ENCODE measurements at places on chromosomes 2 and 18.
A peak's percentile ranks its signal among the peaks of the same experiment; 100 is the strongest.

DNA sequence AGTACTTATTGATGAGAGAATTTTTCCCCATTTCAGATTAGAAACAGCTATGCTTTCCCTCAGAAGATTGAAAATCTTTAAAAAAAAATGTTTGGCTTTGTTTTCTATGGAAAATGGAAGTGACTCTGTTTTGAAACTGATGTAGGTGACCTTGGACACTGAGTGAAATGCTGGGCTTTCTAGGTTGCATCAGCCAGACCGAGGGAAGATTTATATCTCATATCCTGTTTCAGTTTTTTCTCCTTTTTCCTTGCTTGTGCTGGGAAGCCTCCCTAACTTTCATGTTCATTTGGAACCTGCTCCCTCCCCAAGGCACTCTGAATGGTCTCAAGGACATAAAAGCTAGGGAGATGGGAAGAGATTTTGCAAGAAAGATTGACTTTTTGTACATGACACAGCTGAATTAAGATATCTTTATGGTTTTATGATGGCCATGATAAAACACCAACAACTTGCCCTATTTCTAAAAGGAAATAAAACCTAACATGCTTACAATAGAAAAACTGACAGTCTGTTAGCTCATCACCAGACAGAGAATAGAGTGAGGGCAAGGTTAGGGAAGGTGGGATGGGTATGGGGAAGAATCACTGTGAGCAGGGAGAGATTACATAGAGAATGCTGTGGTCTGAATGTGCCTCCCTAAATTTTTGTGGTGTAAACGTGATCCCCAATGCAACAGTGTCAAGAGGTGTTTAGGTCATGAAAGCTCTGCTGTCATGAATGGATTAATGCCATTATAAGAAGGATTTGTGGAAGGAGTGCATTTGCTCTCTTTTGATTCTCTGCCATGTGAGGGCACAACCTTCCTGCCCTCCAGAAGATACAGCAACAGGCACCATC is 249.7 kb downstream of the TPGS2 start:
- DNase-seq: no peak

GRCh38 chr2:47360927-47361326 is 42.0 kb upstream of the MSH2 start:
- no peak for DNase-seq

- DNase-seq: no peak
These were observed 15.9 kb downstream of the GTF3C3 start for GRCh38 chr2:196783431-196784094.

DNA sequence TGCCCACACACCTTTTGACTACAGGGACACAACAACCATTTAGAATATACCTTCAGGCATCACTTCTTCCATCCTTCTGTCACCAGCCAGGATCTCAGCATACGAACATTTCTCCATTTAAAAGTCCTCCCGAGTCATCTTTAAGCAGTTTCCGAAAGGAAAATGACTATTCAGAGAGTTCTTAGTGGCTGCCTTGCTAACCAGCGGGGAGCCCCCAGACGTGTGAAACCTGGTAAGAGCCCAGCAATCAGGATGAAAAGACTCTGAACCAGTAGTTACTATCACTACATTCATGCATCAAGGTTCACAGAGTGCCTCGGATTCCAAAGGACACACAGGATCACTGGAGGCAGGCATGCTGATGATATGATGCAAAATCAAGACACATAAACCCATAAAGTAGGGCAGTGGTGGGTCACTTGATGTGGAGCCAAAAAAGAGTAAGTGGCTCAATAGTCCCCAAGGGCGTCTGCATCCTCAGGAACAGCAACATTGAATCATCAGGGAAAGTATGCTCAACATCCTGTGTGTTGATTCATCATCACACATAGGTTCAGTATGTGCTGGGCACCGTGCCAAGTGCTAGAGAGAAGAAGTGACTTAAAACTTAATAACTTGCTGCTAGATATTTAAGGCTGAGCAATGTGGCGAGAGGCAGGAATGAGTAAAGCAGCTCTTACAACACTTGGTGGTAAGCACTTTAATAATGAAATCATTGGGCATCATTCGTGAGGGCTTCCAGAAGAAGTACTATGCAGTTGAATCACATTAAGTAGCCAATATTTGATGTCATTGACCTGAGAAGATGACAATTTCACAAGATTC is 4.4 kb downstream of the CCL20 start:
- DNase-seq: peak; percentile 54

DNA sequence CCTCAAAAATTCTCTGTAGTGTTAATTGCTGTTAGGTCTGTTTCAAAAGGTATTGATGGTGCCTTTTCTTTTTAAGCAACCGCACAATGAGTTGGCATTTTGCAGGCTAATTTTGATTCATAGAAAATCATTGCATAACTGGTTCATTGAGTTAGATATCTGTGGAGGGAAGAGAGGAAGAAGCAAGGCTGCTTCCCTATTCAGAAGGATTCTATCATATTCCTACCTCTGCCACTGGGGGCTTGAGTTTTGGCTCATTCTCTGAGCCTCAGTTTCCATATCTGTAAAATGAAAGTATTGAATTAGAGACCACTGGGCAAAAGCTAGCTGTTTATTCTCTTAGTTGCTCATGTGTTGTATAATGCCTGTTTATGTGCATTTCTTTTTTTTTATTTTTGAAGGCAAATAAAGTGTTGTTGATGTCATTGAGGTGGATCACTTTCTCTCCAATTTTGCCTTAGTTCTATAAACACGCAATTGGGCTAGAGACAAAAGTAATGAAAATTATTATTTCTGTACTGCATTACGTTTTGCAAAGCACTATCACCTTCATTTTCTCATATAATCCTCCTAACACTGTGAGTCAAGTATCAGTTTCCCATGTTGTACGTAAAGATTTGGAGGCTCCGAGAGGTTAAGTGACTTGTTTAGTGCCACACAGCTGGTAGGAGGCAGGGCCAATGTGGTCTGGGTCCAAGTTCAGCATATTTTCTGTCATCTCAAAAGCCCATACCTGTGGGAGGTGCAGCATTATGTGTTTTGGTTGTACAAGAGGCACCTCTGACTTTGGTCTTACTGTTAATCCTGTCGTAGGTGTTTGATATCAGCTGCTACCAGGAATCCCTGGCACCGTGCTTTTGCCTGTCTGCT is 5.9 kb downstream of the TRIB2 start:
- DNase-seq: peak; percentile 65

DNA sequence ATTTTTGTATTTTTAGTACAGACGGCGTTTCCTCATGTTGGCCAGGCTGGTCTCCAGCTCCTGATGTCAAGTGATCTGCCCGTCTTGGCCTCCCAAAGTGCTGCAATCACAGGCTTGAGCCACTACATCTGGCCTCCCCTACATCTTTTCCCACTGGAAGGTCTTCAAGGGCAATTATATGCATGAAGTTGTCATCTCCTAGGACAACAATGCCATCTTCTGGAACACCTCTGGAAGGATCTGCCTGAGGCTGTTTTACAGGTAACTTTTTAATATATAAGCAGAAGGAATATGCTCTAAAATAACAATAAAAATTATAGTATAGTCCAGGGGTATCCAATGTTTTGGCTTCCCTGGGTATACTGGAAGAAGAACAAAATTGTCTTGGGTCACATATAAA is 321.4 kb downstream of the AFF3 start:
- DNase-seq: no peak

GRCh38 chr2:8615576-8616281 is 66.1 kb upstream of the ID2 start:
- peak; percentile 96 for DNase-seq

- DNase-seq: no peak
These were observed 117.1 kb downstream of the KLHL29 start for GRCh38 chr2:23502096-23502495.

GRCh38 chr18:72427721-72428120 is 116.4 kb downstream of the CBLN2 start:
- no peak for DNase-seq

DNA sequence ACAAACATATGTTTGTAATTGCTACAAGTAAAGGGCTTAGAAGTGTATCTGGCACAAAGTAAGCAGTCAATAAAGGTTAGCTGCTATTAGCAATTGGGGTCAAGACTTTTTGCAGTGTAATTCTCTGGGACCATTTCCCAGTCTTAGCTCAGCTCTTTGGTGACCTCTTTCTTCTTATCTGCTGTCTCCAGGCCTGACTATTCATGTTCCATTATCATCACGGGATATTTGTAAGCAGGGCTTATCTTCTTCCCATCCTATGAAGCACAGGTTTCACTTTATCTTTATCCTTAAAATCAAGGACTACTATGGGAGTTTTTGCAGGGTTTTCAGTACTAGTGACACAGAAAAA is 131.7 kb downstream of the DOCK10 start:
- DNase-seq: peak; percentile 44

DNA sequence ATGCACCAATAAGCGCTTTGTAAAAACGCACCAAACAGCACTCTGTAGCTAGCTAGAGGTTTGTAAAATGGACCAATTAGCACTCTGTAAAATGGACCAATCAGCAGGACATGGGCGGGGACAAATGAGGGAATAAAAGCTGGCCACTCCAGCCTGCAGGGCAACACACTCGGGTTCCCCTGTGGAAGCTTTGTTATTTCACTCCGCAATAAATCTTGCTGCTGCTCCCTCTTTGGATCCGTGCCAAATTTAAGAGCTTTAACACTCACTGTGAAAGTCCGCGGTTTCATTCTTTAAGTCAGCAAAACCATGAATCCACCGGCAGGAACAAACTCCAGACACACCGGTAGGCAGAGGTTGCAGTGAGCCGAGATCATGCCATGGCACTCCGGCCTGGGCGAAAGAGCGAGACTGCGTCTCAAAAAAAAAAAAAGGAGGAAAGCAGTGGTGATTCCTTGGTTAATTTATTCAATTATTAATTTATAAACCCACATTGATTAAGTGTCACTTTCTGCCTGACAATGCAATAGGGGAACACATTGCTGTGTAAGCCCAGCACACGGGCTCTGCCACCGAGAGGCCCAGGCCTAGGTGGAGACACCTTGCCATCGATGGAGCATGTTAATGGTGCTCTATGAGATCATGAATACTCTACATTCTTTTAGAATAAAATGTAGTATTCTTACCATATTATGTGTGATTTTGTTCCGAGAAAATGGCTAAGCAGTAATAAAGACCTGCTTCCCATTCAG is 687.6 kb upstream of the HS6ST1 start:
- no peak for DNase-seq

DNA sequence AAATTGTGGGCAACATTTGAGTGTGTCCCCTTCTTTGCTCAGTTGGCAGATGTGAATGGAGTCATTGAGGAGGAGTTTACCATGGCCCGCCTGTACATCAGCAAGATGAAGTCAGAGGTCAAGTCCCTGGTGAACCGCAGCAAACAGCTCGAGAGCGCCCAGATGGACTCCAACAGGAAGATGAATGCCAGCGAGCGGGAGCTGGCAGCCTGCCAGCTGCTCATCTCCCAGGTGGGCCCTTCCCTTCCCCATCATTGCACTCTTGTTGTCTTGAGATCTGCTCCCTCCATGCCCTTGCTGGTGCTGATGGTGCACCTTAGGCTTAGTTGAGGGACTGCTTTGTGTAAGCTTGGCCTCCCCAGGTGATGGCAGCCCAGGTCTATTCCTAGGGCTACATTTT is 47.5 kb upstream of the LYPD6B start:
- no peak for DNase-seq

DNA sequence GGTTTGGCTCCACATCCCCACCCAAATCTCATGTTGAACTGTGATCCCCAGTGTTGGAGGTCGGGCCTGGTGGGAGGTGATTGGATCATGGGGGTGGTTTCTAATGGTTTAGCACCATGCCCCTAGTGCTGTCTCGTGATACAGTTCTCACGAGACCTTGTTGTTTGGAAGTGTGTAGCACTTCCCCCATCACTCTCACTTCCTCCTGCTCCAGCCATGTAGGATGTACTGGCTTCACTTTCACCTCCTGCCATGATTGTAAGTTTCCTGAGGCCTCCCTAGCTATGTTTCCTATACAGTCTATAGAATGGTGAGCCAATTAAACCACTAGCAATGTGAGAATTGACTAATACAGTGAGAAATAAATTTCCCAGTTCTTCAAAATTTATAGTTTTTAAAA is 325.9 kb downstream of the FSIP2 start:
- no peak for DNase-seq

DNA sequence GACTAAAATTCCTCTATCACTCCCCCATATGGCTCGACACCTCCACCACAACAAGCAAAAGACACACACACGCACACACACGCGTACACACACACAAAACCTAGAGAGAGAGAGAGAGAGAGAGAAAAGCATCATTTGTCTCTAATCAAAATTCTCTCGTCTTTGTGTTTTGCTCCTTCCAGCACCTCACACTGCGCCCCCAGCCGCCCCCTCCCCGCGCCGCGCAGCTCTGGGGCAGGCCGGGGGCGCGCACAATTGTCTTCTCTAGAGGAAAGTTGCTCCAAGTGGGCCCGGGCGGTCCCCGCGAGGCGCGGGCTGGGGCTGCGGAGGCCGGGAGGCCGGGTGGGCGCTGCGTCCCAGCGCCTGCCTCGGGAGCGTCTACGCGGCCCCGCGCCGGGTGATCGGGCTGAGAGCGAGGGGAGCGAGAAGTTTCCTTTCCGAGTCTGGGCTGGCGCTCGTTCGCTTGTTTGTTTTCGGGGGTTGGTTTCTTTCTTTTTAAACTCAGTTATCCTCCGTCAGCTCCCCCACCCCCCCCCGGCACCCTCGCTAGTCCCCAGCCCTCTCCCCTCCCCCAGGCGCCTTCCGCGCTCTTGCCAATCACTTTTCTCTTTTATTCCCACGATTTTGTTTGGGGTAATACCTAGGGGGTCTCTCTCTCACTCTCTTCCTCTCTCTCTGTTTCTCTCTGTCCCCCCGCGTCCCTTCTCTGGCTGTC is 4.1 kb downstream of the ZEB2 start:
- peak; percentile 77 for DNase-seq

GRCh38 chr18:66895631-66896030 is 291.7 kb upstream of the CDH19 start:
- no peak for DNase-seq

GRCh38 chr2:98769784-98770183 is 38.9 kb upstream of the MGAT4A start:
- DNase-seq: no peak

GRCh38 chr18:79522451-79523205 is 126.9 kb downstream of the NFATC1 start:
- DNase-seq: peak; percentile 12

DNA sequence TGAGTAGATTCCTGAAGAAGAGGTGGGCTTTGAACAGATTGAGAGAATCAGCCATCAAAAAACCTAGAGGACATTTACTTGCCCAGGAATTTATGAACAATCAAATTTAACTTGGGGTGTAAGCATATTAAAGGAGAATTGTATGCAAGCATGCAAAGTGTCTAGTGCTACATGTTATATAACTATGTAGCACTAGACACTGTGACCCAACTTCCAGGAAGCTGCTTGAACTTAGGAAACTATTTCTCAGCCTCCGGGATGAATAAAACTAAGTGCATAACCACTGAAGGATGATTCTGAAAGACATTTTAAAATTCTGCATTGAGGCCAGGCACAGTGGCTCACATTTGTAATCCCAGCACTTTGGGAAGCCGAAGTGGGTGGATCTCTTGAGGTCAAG is 12.4 kb downstream of the MFF start:
- no peak for DNase-seq

- peak; percentile 34 for DNase-seq
These were observed 1.2 kb downstream of the TXNL1 start for GRCh38 chr18:56637176-56637575.

- DNase-seq: no peak
These were observed 8.4 kb upstream of the VAPA start for GRCh38 chr18:9905401-9905922.

GRCh38 chr2:23350041-23350791 is 34.8 kb upstream of the KLHL29 start:
- no peak for DNase-seq

- no peak for DNase-seq
These were observed 16.4 kb downstream of the DYNAP start for GRCh38 chr18:54607213-54608027.
